ENCODE measurements at places on chromosomes 13 and 19. TPM values are rescaled to one million over a fixed set of nuclear protein-coding genes. Genes with fewer than 3 reads are reported as not detected.

GRCh38 chr19:28582796-28583195 is 630.2 kb downstream of the UQCRFS1 start:
- no peak for DNase-seq

DNA sequence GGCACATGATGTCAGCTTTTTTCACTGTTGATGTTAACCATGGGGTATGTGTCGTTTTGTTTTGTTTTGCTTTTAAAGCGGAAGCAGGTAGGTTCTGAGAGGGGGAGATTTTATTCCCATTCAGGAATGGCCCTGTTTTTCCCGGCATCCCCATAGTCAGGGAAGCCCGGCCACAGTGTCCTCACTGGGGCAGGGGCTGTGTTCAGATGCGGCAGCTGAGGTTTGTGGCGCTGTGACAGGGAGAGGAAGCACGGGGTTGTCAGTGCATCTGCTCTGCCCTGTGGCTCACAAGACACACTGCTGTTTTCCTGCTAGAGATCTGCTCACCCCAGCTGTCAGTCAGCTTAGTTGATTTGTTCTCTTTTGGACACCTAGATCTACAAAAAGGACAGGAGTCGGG is 27.6 kb downstream of the ANKRD27 start:
- DNase-seq = no peak

DNA sequence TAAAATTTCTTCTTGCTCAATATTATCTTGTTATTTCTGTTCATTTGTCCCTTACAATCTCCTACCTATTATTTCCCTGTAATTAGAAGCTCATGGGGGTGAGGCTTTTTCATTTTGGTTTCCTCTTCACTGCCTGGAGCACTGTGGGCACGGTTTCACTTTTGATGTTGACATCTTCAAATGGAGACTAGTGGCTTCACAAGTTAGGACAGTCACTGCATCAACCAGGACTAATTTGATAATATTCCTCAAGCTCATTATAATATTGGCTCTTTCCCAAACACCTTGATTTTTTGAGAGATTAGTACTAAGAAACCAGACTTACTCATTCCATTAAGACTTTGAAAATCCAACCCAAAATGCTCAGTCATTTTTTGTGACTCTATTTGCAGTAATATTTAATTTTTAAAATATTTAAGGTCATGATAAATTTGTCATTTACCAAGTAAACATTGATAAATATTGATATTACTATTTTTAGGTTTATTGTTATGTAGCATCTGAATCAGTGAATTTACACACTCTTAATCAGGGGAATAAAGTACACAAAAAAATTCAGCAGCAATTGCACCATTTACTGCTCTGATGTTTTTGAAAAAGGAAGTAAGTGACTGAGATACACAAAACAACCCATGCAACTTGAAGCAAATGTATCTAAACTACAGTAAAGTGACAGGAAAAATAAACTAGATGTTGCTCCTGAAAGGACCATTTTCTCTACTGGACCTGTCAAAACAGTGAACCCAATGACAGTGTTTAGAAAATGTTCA is 28.8 kb upstream of the RCBTB2 start:
- DNase-seq = no peak

DNA sequence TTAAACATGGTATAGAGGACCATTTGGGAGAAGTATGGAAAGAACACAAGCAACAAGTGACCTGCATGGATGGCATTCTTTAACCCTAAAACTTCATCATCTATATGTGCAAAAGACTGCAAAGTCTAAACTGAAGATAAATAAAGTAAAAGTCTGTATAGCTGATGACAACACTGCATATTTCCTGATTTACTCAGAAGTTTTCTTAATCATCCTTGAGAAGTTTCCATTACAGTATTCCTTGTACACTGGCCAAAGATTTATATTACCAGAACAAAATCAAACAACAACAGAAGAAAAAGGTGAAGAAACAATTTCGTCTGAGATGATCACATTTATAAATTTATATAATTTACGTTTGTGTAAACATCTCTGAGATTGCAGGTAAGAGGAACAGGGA is 805.7 kb downstream of the PCDH9 start:
- DNase-seq = no peak

- no peak for DNase-seq
Measured at GRCh38 chr13:59873309-59873708, 290.4 kb downstream of the DIAPH3 start.

Gene ASF1B
- total RNA-seq = 18.4 TPM
